ENCODE measurements at places on chromosomes 11 and 22.

GRCh38 chr11:61828629-61829407, 718 bp downstream of the FADS2 start:
- DNase-seq, result no peak

DNA sequence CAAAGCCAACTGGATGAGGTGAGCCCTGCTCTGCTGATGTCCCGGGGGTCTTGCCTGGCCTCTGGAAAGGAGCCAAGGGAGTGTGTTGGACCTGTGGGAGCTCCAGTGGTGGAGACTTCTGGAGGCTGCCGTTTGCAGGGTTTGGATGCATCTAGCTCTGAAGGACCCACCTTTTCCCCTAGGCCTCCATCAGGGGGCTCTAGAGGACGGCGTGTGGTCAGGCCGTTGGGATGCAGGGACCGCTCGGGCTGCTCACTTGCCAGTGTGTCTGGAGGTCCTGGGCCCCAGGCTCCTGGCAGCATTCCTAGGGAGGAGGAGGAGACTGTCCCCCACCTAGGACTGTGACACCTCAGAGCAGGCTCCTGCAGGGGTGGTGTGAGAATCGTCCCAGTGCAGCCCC, 58.3 kb downstream of the PRDM11 start:
- no peak for DNase-seq

DNA sequence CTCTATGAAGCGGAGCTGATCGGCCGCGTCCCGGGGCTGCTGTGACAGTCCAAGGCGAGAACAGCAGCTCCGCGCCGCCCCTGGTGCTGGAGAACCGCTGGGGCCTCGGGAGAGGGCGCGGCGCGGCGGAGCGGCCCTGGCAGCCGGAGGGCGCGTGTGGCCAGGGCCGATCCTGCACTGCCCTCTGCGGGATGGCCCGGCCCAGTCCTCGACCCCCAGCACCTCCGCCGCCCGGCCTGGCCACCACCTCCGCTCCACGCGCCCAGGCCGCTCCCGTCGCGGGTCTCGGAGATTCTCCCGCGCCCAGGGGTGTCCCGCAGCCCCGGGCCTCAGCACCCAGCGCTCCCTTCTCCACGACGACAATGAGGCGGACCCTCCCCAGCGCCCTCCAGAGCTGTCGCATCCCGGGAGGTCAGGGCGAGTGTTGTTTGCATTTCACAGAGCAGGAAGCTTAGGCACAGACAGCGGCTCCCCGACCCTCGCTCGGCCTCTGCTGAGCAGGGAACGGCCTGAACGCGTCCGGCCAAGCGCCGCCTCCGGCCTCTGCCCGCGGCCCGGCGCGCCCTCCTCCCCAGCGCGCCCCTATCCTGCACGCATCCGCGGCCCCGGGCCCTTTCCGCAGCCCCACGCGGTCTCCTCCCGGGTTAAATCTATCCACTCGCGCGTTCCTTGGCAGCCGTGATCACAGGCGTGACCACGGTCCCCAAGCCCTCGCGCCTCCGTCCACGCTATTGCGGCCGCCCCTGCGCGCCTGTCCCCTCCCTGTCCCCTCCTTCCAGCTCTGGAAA, 109.7 kb downstream of the WNT7B start:
- DNase-seq, result no peak

DNA sequence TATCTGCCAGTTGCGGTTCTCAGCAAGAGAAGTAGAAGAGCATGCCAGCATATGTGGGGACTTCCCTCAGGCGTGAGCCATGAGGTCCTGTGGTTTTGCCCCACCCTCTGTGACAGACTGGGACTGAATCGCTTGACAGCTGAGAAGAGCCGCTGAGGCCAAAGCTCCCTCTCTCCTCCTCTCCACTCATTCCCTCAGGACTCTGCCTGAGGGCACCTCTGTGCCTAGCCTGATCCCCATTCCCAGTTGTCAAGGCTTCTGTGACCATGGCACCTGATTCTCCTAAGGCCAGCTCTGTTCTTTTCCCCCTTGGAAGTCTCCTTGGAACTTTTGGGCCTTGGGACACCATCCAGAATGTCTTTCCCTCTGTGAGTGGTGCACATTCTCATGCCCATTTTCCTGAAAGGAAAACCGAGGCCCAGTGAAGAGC, 27.0 kb downstream of the ART5 start:
- no peak for DNase-seq

DNA sequence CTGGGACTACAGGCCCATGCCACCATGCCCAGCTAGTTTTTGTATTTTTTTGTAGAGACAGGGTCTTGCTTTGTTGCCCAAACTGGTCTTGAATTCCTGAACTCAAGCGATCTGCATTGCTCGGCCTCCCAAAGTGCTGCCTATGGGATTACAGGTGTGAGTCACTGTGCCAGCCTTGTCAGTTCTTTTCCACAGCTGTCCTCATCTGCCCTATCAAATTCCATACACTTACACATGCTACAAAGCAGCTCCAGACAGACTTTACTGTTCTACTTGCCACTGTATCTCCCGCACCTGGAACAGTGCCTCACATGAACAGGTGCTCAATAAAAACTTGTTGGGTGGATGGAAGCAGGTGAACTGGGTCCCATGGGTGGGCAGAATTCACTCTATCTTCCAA, 8.2 kb downstream of the STX5 start:
- no peak for DNase-seq

All from glomerular endothelial cell (primary cell).